ENCODE measurements at places on chromosomes 12 and 14.

- DNase-seq = no peak
Observed at GRCh38 chr12:107336695-107337094, 243.3 kb upstream of the CRY1 start.

- peak; percentile 15 for DNase-seq
Observed at GRCh38 chr14:85934886-85935254, 404.9 kb downstream of the FLRT2 start.

DNA sequence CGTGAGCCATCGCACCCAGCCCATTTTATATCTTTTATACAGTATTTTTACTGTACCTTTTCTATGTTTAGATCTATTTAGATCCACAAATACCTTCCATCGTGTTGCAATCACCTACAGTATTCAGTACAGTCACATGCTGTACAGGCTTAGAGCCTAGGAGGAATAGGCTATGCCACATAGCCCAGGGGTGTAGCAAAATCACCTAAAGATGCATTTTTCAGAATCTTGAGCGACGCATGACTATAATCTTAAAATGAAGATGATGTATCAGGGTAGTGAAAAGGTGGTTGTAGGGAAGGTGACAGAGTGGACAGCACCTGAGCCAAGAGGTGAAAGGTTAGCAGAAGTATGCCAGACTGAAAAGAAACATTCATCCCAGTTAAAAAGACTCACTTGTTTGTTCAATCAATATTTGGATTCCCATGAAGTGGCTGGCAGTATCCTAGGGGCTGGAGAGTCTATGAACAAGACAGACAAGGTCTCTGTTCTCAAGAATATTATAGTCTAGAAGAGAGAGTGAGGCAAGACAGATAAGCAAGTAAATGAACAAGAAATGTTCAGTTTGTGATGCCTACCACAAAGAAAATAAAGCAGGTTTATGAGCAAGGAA lies 3.6 kb downstream of the SPRING1 start:
- no peak for DNase-seq

DNA sequence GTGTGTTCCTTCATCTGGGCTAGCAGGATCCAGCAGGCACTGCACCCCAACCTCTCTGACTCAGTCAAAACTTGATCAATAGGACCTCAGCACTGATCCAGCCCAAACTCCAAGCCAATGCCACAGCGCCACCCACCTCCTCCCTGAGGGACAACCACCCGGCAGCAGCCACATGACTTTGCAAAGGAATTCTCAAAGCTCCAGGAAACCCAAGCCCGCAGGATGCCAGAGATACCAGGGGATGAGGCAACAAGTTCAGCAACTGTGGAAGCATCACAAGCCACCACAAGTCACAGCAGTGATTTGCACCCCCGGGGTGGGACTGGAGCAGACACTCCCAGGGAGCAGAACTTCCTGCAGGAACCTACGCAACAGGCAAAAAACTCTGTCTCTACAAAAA lies 37.3 kb downstream of the ACTN1 start:
- DNase-seq = peak; percentile 47

DNA sequence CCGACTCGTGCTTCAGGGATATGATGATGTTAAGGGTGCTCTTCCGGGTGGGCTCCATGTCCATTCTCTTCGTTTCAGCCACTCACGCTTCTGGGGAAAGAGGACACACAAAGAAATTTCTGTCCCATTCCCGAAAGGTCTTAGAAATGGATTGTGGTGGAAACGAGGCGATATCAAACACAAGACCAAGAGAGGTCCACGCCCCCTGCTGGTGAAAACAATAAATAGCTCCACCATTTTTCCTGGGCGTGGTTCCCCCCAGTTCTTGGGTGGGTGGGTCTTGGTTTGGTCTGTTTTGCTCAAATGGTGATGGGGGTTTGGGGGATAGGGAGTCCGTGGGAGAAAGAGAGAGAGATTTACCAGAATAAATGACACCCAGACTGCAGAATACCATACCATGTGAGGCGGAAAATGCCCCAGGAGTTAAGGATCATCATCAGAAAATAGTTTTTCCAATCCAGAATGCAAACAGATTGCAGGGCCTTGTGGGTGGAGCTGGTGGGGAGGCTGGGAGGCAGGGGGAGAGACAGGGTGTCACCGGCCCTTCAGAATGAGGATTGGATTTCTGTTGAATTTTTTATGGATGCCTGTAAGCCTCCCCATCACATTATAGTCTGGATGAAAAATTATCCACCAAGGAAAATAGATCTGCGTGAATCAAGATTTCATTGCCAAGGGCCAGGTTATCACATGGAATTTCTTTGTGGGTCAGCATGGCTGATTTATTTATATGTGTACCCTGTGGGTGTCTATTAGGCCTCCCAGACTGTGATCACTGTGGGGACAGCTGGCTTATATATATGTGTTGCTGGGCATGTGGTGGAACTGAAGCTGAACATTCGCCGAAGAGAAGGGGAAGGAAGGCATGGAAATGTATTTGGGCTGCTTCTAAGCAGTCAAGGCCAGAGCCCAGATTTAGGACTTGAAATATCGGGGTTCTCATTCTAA lies 55.8 kb downstream of the SRRM4 start:
- peak; percentile 24 for DNase-seq

GRCh38 chr12:93813972-93814821 lies 137.0 kb downstream of the CRADD start:
- DNase-seq = peak; percentile 20

- DNase-seq = no peak
Observed at GRCh38 chr14:99664937-99665273, 19.2 kb upstream of the CYP46A1 start.

DNA sequence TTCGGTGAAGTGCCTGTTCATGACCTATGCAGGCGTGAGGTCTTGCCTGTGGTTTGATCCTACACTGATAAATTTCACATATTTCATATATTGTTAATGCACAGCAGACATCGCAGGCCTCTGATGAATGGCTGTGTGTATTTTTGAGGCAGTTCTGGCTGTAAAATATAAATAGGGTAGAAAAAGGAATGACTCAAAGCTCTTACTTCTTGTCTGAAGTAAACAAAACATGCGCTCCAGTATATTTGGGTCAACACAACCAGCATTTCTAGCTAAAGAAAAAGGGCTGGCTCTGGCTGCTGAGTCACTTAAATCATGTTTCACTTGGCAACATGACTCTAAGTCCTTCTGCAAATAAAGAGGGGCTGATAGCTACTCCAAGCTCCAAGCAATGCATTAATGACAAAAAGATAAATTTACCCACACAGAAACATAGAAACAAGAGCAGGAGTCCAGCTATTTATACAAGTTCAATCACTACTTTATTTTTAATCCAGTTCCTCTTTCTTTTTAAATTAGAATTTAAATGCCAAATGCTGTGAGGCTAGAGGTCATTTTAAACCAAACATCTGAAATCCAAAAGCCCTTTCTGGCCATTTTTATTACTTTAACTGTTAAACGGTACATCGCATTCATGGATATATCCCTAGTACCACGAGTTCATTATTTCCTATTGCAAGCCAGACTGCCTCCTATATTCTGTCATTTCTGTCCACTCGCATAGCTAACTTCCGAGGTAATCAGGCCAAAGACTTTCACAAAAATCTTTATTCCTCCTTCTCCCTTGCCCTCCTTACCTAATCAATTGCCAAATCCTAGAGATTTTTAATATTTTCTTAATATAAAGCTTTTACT lies 54.3 kb upstream of the TMCC3 start:
- DNase-seq = no peak

- DNase-seq = no peak
Observed at GRCh38 chr12:95922231-95922630, 20.2 kb downstream of the CCDC38 start.

- no peak for DNase-seq
Observed at GRCh38 chr12:104094284-104094683, 30.0 kb downstream of the HCFC2 start.

DNA sequence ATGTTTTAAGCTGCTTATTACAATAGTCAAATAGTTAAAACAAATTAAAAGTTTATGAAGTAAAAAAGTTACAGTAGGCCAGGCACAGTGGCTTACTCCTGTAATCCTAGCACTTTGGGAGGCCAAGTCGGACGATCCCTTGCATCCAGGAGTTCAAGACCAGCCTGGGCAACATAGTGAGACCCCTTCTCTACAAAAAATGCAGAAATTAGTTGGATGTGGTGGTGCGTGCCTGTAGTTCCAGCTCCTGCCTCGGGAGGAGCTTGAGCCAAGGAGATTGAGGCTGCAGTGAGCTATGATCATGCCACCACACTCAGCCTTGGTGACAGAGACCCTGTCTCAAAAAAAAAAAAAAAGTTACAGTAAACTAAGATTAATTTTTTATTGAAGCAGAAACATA lies 142.6 kb downstream of the MIPOL1 start:
- no peak for DNase-seq

DNA sequence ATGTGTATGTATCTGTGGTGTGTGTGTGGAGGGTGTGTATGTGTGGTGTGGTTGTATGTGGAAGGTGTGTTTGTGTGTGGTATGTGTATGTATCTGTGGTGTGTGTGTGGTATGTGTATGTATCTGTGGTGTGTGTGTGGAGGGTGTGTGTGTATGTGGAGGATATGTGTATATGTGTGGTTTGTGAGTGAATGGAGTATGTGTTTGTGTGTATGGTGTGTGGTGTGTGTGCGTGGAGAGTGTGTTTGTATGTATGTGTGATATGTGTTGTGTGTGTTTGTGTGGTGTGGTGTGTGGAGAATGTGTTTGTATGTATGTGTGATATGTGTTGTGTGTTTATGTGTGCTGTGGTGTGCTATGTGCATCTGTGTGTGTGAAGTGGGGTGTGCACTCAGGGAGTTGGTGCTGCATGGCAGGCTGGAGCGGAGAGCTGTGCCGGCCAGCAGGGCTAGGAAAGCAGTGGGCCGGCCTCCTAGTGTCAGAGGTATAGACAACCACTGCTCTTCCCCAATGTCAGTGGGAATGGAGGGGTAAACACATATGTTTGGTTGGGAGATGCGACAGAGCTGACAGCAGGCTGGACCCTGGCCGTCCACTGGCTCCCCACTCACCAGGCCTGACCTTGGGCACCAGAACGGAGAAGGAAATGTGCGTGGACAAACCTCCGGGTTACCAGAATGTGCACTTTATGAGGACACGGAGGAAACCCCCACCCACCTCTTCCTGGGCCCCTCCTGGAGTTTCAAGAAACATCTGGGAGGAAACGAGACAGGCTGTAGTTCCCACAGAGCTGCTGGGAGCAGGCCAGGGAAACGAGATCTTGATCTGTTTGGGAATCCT lies 60.7 kb downstream of the CLMN start:
- DNase-seq = peak; percentile 48

DNA sequence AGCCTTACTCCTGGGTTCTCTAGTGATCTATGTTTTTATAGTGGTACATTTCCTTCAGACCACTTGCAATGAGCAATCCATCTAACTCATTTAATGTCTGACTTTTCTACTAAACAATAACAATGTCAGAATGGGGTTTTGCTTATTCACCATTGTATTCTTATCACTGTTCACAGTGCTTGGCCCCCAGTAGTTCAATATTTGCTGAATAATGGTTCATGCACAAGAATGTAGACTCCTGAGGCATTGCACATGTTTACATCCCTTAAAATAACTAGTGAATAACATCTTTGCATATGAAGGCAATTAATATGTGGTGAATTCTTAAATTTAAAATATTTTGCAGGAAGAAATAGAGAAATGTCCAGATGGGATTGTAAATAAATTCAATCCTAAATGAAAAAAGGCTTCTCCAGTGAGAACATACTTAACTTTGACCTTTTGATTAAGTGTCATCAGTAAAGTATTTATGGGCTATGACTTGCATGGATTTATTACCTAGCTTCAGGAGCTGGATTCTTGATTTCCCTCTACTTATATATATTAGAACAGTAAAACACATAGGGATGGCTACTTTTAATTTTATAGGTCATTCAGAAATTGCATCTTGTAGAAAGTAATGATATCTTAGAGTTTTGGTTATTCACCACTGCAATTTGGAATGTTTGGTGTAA lies 3.4 kb downstream of the CCER1 start:
- no peak for DNase-seq

DNA sequence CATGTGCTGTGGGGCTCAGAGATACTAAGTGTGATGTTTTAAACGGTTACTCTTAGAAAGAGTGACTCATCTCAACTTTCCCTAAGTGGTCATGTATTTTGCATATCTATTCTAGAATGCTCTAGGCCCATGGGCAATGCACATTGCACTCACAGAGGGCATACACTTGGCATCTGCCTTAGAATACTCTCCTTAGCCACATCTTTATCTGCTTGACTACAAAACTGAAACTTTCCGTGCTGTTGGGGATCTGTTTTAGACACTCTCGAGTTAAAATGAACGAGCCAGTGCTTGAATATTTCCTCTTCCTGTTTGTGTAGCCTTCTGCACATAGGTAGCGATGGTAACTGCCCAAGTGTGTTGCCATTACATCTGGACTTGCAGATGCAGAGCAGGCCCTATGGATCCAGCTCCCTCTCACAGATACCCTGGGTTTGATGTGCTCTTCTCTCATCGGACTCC lies 180.5 kb downstream of the CAND1 start:
- no peak for DNase-seq

GRCh38 chr12:66629138-66629870 lies 49.6 kb downstream of the GRIP1 start:
- DNase-seq = no peak

DNA sequence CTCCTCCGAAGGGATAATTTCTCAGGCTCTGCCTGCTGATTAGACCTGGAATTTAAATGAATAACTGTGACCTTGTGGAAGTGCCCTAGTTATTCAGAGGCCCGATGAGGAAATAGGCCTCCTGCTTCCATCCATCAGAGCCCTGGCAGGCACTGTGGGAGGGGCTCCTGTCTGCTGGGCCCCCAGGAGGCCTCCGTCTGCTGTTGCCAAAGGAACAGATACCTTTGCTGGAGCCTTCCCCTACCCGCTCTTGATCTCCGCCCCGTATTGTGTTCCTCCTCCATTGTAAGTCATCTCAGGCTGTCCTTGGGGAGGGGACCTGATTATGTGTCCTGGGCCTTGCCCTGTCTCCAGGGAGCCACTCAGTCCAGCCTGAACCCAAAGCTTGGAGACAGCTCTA lies 112.3 kb downstream of the NRXN3 start:
- no peak for DNase-seq

DNA sequence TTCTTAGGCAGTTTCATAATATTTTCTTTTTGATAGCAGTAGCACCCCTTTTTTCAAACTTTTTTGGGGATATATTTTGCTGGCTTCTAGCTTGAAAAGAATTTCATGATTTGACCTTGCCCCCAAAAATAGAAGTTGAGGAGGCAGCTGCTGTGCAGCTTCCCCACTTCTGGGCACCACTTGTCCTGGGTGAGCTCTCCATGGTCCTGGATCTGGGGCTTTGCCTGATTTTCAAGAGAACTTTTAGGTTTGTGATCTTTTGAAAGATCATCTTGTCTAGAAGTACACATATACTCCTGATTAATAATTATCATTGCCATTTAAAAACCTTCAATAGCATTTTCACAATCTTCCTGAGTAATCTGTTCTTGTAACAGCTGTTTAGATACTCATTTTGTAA lies 271.6 kb downstream of the NPAS3 start:
- no peak for DNase-seq

GRCh38 chr14:75570797-75571196 lies 7.6 kb upstream of the FLVCR2 start:
- peak; percentile 77 for DNase-seq

GRCh38 chr12:27521066-27521465 lies 2.9 kb upstream of the PPFIBP1 start:
- DNase-seq = no peak

GRCh38 chr12:101459642-101460346 lies 15.3 kb upstream of the SPIC start:
- peak; percentile 39 for DNase-seq
